AG09309 (cell line): ENCODE measurements at places on chromosomes 12 and 14.

DNA sequence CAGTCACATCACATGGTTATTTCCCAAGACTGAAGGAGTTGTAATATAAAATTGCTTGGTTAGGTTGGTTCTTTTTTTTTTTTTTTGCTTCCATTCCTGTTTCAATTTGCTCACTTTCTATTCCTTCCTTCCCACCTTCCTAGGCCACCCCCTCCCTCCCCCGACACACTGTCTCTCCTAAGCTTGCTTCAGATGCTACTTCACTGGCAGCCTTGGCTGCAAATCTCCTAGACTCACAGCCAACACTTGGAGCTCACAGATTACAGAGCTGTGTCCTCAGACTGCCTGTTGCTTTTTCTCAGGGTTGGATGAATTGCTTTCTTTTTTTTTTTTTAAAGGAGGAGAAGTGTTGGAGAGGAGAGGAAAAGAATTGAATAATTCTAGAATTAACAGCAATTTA lies 77.3 kb upstream of the GRIN2B start:
- no peak for DNase-seq

DNA sequence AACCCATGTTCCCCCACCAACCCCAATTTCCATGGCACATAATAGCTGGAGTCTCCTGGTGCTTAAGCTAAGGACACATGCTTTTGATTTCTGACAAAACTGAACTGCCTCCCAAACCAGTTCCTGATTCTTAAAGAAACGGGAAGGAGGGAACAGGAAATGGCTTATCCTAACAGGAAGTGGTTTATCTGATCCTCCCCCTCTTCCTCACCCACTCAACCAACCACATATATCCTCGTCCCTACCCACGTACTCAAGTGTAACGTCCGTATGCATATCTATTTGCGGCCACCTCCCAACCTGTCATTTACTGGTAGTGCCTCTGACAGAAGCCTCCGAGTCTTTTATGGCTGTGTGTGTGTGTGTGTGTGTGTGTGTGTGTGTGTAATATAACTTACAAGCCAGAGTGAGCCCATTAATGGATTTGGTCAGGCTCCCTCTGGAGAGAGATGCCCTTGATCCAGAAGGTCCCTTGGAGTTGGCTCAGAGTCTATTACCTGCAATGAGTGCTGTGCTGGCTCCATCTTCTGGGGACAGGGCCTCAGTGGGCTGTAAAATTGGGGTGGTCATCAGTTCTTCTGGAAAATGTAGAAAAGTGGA lies 7.7 kb downstream of the DAZAP2 start:
- no peak for DNase-seq

DNA sequence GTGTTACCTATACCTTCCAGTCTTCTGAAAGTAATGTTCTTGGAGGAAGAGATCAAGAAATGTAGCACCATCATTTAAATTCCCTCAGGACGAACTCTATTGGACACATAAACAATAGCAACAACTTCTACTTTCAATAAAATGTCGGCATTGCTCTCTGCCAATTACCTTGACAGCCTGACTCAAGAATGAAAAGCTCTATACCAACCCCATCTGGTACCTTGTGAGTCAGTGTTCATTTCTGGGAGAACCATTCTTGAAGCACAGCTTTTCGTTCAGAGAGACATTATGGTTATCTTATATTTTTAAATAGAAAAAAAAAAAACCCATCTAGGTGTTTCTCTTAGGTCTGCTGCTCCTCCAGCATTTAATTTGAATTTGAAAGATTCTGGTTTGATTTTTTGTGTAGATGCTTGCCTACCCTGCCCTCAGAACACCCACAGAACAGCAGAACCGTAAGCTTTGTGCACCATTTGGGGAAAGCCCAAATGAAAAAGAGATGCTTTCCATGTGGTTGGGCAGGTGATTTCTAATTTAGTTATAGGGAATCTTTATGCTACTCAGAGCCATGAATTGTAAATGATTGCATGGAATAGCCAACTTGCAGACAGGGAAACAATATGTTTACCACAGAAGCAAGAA lies 156.0 kb downstream of the SAMD4A start:
- DNase-seq: no peak

- DNase-seq: no peak
These were observed 389.4 kb downstream of the ZFP36L1 start for GRCh38 chr14:68403191-68404145.

GRCh38 chr14:91047174-91047753 lies 13.2 kb downstream of the RPS6KA5 start:
- no peak for DNase-seq

DNA sequence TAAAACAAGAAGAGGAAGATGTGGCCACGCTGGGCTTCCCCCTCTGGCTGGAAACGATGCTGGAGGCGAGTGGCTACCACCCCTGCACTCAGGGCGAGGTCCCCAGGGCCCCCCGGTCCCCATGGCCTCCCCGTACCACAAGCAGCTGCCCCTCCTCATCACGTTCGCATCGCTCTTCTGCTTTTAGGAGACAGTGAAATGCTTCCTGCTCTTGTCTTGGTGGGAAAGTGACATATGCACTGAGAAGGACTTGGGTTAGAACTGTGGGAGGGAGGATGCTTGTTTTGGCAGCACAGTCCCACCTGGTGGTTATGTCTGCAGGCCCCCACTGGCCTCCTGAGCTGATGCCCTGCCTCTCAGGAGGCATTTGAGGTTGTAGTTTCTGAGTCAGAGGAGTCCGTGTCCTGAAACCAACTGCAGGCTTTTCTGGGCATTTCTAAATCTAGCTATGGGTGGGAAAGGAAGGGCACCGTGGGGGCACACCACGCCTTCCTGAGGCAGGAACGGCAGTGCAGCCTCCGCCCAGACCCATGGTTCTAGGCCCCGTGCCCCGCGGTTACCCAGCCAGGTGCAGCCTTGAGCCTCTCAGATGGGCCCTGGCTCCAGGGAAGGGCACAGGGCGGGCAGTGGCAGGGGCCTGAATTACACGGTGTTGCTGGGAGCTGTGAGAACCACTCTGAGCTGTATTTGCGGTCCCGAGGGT lies 139.3 kb downstream of the ADGRD1 start:
- no peak for DNase-seq

GRCh38 chr12:114687802-114688201 lies 3.8 kb upstream of the TBX3 start:
- no peak for DNase-seq

GRCh38 chr12:92900941-92901340 lies 28.2 kb downstream of the EEA1 start:
- no peak for DNase-seq

DNA sequence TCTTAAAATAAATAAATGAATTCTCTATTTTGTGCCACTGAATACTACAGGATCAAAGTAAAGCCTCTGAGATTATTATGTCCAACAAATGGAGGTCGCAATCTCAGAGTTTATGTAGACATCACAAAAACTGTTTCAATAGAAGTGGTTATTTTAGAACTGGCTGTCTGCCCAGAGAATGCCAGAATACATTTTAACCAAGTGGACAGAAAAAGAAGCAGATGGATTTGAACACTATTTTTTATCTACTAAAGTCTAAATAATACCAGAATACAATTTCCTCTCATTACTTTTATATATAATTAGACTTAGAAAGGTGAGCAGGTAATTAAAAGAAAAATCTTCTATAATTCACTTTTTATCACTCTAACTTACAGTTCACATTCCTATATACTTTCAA lies 118.3 kb downstream of the MED13L start:
- no peak for DNase-seq

- DNase-seq: peak; percentile 86
These were observed 5.8 kb downstream of the MARK3 start for GRCh38 chr14:103391048-103391447.

GRCh38 chr14:72523424-72524294 lies 370.2 kb downstream of the DPF3 start:
- peak; percentile 58 for DNase-seq

GRCh38 chr12:71854594-71854993 lies 15.0 kb downstream of the TBC1D15 start:
- DNase-seq: no peak

DNA sequence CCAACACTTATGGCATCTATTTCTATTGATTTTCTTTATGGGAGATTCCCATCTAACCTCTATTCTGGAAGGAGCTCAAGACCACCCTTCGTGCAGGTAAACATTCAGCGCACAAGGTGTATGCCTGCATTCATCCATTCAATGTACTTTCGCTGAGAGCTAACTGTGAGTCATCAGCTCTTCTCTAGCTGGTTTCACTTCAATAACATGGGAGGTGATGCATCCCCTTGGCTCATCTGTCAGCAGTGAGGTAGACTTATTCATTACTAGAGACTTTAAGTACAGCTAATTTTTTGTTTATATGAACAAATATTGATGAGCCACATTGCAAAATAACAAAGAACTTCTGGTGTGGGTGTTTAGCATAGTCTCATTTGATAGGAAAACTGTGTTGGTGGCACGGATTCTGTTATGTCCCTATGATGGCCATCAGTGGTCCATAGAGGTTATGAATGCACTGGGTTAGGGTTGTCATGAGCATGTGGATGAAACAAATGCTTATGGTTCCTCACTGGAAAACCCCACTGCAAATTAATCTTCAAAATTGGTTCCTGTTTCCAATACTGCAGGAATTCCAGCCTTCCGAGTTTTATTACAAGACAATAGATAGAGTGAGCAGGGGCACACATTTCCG lies 1151.0 kb downstream of the BCL11B start:
- no peak for DNase-seq

- no peak for DNase-seq
These were observed 332.0 kb downstream of the PAWR start for GRCh38 chr12:79358716-79359300.

DNA sequence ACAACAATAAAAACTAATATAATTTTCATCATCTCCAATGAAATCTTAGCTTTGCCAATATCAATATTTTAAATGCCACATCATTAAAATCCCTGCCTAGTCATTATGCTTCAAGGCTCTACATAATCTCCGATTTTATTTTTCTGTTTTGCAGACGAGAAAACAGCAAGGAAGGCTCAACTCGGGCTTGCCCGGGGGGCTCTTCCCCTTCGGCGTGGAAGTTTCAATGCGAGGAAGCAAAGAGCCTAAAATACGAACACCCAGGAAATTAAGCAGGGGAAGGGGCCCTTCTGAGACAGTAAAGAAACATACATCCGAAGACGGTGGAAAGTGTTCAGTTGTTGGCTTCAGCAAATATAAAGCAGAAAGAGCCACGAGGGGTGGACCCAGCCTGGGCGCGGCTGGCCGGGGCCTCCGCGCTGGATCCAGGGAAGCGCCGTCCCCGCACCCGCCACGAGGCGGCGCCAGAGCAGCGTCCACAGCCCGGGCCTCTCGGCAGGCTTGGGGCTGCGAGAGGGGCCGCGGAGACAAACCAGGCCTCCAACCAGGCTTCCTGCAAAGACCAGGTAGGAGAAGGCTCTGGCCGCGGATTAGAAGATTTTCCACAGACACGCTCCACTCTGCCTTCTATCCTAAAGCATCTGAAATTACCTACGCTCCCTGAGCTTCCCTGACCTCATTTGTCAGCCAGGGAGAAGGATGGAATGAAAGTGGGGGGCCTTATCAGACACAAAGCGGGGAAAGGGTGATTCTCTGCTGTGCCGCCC lies 77.2 kb downstream of the SERPINA3 start:
- DNase-seq: no peak

DNA sequence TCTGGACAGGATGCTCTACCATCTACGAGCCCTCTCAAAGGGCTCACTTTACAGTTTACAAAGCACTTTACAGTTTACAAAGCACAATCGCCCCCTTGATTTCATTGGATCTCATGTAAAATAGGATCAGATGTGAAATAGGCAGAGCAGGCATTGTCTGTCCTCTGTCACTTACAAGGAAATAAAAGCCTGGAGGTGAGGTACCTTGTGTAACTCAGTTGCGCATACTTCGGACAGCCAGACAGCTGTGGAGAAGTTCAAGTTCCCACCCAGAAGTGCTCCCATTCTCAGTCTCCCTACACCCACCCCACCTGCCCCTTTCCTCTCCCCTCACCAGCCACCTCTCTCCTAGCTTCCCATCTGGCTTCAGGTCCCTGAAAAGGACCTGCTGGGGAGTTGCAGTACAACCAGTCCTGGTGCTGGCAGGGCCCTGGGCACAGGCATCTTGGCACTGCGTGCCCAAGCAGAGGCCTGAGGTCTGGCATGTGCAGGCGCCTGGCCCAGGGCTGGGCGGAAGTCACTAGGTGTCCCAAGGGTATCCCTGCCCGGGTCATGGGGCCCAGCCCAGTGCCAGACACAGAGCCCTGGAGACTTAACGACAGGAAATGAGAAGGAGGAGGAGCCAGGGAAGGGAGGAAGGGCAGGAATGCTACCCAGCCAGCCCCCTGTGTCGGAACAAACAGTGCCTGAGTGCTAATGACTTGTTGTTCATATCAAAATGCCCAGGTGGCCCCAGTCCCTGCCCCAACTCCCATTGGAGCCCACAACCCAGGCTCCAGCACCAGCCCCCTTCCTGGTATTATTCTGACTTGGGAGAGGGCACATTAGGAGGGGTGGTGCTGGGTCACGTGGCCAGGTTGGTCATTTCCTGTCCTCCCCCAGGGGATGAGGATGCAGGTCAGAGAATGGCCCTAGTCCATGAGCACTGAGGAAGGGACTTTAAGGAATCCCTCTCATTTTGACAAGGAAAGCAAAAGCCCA lies 5.4 kb downstream of the RAPGEF3 start:
- DNase-seq: no peak

- no peak for DNase-seq
These were observed 260.3 kb downstream of the CCDC59 start for GRCh38 chr12:82097877-82098276.

GRCh38 chr12:108424026-108424425 lies 84.9 kb upstream of the CMKLR1 start:
- no peak for DNase-seq

GRCh38 chr12:13114251-13115052 lies 11.0 kb upstream of the GSG1 start:
- DNase-seq: no peak

- no peak for DNase-seq
These were observed 214.4 kb upstream of the ALG10B start for GRCh38 chr12:38102197-38102596.

GRCh38 chr14:35261774-35262173 lies 30.4 kb upstream of the PSMA6 start:
- DNase-seq: no peak

GRCh38 chr12:38886931-38887330 lies 18.5 kb downstream of the CPNE8 start:
- no peak for DNase-seq

- no peak for DNase-seq
These were observed 114.3 kb downstream of the BCL11B start for GRCh38 chr14:99157676-99158075.

GRCh38 chr12:54053751-54054741 lies at the start of gene HOXC4:
Gene HOXC4 (plus strand): TSS chr12:54053835. CDS start chr12:54053923, 88 bp downstream.
- no peak for DNase-seq

DNA sequence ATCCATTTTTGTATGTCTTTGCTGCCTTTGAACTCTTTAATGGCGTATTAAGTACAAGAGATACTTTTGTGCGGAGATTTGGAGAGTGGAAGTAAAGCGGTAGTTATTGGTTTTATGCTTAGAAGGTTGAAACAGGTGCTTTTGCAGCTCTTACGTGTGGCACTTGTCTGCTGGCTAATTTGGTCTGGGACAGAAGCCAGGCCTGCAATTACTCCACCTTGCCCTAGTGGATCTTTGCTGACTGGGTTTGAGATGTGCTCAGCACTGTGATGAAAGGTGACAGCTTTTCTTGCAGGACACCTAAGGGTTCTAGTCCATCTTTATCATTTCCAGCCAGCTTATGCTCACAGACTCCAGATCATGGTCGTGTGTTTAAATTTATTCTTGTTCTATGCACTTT lies 252.5 kb downstream of the RPL10L start:
- DNase-seq: no peak

- DNase-seq: no peak
These were observed 7.6 kb downstream of the BDKRB1 start for GRCh38 chr14:96263347-96264199.

GRCh38 chr14:32564596-32564995 lies 235.5 kb downstream of the AKAP6 start:
- DNase-seq: no peak
